Mesothelial cell of epicardium (in vitro differentiated cells): ENCODE measurements at places on chromosomes 1 and 21.

DNA sequence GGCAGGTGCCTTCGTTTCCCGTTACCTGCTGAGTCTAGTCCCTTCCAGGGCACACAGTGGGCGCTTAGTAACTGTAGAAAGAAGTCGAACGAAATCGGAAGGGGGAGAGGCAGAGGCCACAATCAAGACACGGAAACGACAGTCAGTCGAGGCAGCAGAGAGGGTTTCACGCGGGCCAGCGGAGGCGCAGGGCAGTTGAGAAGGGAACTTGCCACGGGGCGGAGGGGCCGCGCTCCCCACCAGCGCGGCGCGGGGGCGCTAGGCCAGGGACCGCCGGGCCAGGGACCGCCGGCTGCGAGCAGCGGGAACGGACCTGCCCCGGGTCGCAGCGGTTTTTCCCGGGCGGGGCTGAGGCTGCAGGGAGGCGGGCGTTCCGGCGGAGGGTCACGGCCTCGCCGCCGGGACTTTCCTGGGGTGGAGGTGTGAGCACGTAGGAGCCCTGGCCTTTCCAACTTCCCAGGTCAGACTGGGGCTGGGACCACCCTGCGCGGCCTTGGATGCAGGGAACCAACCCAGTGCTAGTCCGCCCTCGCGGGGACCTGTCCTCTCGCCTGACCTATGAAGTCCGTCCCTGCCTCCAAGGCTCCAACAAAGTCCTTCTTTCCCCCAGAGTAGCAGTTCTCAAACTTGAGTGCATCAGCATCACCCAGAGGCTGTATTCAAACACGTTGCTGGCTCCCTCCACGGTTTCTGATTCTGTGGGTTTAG, 150.1 kb upstream of the FGGY start:
- DNase-seq: peak; percentile 50

- no peak for DNase-seq
Measured at GRCh38 chr1:40901886-40902852, 40.0 kb upstream of the CITED4 start.

DNA sequence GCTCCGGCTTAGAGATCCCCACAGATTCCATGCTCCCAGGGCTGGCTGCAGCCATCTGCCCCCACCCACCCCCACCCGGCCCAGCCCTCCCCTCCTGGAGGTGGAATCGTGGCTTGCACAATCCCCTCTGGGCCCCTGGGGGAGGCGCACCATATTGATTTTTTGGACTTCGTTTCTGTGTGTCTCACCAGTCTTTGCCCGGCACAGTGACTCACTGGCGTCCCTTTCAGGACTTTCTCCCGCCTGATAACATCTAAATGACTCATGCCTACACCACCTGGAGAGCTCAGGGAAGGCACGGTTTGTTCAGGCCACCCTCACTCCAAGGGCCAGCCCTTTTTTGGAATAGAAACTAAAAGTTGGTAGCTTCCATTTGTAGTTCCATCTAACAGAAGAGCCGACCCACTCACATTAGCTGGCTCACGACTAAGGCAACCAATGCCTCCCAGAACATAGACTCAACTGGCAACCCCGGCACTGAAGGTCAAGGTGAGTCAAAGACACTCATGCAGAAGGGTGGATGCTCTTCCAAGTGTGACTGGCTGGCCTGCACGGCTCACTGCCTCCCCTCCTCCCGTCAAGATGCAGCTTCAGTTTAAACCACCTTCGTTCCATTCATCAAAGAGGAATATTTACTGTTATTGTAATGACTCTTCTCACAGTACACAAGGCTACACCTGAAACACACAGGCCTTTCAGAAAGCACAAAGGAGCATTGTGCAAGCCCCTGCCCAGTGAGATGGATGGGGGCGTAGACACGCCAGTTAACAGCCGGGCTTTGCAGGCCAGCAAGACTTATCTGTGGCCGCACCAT, 18.1 kb upstream of the ETS2 start:
- no peak for DNase-seq

DNA sequence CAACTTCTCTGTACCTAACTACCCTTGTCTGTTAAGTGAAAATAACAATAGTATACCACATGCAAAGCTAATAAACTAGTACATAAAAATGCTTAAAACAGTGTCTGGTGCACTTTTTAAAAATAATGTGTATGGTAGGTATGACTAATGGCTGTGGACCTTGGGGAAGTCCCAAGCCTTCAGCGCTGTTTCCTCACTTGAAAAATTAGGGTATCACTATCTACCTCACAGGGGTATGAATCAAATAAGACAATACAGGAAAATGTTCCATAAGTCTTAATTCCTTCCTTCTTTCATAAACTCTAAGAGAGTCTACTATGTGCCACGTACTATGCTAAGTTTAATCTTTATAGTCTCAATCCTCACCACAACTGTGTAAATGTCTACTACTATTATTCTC, 32.0 kb downstream of the EGLN1 start:
- no peak for DNase-seq

DNA sequence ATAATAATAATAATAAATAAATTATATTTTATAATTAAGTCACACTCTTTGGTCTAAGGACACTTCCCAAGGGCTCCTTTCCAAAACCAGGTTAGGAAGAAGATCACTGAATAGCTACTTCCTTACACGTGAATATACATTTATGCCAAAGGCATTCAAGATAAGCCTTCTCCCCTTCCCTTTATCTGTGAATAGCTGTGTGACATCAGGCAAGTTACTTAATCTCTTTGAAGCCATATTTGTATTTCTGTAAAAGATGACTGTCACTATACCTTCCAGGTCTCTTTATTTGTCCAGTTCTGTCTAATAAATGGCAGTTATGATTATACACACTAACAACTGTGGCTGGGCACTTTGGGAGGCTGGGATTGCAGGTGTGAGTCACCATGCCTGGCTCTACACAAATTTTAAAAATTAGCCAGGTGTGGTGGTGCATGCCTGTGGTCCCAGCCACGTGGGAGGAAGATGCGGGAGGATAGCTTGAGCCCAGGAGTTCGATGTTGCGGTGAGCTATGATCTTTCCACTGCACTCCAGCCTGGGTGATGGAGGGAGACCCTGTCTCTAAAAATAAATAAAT, 5.5 kb upstream of the RNF11 start:
- DNase-seq: no peak

DNA sequence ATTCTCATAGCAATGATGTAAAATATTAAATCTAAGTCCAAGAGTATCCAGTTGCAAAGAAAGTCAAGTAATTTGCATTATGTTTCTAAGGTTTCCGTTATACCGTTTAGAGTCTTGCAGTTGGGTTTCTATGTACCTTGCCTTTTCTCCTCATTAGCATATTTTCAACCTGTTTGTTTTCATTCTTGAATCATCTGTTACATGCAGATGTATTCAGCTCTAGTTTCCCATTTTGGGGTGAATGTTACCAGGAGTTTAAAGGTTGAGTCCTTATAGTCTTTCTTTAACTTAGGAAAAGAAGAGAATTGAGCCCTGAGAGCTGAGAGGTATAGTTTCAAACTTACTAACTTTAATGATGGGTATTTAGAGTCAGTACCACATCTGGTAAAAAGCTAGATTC, 139.9 kb downstream of the NFIA start:
- no peak for DNase-seq

DNA sequence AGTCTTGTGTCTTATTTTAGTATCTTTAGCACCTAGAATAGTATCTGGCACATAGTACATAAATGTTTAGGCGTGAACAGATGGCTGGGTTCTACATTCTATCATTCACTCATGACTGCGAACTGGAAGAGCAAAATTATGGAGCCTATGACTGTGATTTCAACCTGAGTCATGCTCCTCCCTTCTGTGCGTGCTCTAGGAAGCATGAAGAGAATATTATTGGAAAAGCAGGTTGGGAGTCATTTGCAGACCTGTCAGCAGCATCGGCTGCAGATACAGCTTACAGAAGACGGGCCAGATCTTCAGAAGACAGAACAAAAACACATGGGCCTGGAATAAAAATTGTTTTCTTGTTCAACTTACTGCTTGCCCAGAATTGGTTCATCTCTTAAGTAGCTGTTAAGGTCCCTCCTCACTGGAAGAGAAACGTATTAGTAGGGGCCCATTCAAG, 344.0 kb upstream of the USP24 start:
- no peak for DNase-seq

DNA sequence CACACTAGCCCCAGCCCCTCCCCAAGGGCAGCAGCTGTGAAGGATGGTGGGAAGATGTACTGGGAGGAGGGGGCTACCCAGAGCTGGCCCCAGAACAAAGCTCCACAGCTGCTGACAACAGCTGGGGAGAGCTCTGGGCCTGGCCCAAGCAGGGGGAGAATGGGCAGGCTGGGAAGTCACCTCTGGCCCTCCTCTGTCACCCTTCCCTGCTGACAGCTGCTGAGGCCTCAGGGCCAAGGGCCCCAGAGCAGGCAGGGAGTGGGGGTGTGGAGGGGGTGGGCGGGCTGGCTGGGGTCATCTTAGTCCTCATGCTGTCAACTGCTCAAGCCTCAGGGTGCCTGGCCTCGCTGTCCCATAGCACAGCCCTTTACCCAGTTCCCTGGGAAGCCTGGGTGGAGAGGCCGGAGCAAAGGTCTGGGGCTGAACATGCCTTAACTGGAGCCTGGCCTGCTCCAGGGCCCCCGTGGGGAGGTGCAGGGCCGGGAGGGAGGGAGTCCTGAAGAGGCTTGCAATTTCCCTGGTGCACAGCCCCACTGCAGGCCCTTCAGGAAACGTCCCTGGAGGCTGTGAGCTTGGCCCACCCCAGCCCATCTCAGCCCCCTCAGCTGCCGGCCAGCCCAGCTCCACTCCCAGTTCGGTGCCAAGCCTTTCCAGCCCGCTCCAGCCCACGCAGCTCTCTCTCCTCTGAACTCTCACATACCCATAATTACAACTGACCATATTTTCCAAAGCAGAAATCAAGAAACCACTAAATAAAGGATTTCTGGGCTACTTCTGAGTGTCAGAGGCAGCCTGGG, 25.7 kb downstream of the HSPG2 start:
- DNase-seq: no peak

GRCh38 chr1:66050633-66051032, 257.9 kb downstream of the PDE4B start:
- no peak for DNase-seq

DNA sequence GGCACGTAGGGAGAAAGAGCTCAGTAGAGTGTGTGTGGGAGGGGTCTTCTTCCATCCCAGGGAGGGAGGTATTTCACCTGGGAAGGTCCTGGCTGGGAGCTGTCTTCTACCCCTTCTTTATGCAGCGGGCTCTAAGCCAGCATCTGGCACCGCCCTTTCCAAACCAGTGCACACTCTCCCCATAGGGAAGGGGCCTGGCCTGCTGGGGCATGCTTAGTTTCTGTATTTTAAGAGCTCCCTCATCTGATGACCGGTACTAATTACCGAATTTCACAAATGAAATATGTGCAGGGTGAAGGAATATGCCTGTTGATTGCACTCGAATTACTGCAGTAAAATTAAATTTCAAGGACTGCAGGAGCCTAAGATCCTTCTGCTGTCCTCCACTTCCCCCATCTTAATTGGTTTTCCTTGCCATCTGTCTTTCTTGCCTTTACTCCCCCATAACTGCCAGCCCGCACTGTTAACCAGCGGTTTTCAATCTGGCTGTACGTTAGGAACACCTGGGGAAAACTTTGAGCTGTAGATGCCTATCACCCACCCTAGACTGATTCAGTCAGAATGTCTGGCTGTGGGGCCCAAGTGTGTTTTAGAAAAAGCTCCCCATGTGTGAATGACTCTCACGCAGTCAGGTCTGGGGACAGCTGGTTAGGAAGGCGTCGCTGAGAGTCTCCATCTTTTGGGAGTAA, 20.1 kb downstream of the GALNT2 start:
- no peak for DNase-seq

GRCh38 chr1:8980656-8981055, 35.0 kb downstream of the CA6 start:
- DNase-seq: no peak

- no peak for DNase-seq
Measured at GRCh38 chr1:78113156-78113916, 67.6 kb downstream of the GIPC2 start.

- DNase-seq: no peak
Measured at GRCh38 chr1:66295803-66296202, 238.2 kb upstream of the SGIP1 start.

- no peak for DNase-seq
Measured at GRCh38 chr21:28196981-28197380, 795.7 kb downstream of the LTN1 start.

- peak; percentile 50 for DNase-seq
Measured at GRCh38 chr1:227887697-227888403, 59.9 kb downstream of the WNT9A start.

DNA sequence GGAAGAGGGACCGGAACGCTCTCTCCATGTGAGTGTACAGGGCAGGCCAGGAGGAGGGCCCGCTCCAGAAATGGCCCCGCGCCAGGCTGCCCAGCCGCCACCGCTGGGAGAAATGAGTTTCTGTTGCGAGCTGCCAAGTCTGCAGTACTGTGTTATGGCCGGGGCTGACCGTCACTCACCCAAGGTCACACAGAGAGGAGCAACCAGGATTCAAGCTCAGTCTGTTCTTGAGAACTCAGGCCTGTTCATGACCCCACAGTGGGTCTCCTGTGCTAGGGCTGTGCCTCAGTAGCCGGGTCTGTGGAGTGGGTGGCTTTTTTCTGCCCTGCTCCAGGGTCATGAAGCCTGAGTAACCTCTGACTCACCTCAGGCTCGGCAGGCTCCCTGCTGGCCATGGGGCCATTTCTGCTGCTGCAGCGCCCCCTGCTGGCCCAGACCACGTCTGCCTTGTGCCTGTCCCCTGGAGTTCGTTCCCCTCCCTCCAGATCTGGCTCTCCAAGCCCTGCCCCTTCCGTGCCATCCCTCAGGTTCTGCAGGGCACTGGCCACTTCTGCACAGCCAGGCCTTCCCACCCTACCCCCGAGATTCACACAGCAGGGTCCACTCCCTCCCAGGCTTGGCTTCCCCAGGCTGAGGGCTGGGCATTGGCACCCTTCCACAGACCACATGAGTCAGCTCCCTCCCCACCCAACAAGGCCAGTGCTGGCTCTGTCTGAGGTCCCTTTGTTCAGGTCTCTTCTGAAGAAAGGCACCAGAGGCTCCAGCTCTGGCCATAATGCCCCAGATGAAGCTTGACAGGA, 51.8 kb downstream of the EDN2 start:
- DNase-seq: peak; percentile 82

DNA sequence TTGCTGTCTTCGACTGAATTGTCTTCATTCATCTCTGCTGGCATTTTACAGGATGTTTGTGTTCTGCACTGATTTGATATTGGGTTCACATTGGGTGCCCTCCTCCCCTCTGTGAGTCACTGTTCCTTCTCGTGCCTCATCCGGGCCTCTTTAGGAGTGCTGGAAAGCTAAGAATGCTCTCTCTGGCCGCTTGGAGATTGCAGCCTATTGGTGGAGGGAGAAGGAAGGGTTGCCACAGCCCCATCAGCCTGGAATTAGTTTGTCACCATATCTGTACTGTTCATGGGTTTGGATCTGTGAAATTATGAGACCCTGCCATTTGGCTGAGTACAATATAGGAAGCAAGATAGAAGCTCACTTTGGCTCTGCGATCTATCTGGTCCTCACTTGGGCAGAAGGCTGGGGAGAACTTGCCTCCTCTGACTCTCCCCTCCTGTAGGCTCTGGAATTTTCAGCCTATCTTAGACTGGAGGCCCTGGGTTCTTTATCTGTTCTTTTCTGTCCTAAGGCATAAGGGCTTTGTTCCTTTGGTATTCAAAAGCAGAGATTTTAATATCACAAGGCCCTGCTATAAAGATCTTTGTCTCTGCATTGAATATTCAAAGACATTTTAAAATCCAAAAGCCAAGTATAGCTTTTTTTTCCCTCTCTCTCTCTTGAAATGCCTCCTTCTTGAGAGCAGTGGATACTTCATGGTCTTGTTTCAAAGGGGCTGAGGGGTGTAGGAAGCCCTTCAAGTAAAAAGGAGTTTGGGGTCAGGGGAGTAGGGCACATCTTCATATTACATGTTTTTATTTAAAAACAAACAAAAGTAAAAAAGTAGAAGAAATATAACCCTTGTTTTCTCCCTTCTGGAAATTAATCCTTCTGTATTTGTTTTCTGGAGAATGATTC, 347.9 kb downstream of the ZP4 start:
- DNase-seq: no peak
